ENCODE measurements at places on chromosomes 2 and 18.
A peak's percentile ranks its signal among the peaks of the same experiment; 100 is the strongest.

DNA sequence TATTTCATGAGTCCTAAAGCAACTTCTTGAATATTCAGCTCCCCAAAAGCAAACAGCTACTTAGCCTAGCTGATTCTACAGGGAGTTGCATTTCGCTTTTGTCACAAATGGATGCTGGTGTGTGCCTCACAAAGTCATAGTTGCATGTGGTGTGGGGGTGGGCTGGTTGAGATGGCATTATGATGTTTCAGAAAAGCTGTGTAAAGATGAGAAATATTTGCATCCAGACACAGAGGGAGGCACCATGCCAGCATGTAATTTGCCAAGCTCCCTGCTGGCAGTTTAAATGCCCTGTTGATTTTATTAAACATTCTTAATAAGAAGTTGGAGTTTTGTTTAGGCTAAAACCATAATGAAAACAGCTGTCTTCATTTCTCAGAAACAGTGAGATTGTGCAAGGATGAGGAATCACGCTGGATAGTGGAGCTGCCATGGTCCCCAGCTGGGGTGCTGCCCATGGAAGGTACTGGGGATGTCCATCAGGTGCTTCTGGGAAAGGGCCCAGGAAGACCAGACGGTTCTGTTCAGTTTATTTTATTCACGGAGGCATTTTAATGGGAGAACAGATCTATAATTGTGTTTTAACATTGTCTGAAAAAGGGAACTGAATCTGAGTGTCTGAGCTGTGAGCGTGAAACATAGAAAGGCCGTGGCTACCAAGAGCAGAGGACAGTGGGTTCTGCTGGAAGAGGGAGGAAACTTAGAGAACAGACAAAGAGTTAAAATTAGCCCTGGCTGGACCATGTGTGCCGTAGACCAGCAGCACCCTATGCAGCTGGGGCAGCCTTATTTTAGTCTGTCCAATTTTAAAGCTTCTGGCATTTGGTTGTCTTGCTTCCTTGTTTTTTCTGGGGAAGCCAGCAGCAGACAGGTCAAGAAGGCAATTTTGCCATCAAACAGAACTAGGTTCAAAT is 177.1 kb downstream of the FAM210A start:
- no peak for DNase-seq

DNA sequence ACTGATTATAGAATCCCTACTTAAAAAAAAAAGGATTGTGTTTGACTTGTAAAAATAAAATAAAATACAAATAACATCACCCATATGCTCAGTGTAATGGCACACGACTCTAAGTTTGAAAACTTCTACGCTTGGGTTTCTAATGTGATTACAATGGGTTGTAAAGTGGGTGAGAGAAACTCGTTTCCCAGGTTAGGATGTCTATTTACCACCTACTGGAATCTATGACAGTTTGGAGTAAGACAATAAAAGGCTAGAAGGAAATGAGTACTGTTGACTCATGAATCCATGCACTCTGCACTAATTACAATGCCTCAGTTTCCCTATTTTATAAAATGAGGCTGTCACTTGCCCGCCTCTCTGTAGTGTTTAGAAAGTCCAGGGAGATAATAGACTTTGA is 204.2 kb upstream of the FBXO11 start:
- DNase-seq = no peak

DNA sequence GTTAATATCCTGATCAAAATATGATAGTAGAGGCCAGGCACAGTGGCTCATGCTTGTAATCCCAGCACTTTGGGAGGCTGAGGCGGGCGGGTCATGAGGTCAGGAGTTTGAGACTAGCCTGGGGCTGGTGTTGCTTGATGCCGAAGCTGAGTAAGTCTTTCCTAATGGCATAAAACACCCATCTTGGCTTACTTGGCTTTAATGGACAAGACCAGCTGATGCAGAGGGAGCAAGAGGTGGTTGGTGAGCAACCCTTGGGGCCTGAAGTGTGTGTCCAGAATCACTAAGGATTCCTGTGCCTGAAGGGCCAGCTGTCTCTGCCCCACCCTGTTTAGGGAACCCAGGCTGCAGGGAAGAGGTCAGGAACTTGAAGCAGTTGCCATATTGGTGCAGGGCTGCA is 217.2 kb downstream of the ARL4C start:
- no peak for DNase-seq

DNA sequence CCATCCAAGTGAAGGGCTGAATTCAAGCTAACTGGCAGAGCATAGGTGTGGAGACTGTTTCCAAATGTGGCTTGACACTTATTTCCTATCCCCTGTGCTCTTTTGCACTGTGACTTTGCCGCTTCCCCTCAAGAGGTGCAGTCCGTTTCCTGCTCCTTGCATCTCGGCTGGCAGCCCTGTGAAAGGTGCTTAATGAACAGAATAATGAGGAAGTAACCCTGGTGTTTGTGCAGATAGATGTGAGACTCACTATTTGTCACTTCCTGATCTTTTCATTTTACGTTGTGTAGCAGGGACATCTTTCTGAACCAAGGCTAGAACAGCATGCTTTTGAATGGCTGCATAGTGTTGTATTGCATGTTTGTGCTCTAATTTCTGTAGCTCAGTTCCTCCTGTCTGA is 60.8 kb downstream of the CEP192 start:
- no peak for DNase-seq

DNA sequence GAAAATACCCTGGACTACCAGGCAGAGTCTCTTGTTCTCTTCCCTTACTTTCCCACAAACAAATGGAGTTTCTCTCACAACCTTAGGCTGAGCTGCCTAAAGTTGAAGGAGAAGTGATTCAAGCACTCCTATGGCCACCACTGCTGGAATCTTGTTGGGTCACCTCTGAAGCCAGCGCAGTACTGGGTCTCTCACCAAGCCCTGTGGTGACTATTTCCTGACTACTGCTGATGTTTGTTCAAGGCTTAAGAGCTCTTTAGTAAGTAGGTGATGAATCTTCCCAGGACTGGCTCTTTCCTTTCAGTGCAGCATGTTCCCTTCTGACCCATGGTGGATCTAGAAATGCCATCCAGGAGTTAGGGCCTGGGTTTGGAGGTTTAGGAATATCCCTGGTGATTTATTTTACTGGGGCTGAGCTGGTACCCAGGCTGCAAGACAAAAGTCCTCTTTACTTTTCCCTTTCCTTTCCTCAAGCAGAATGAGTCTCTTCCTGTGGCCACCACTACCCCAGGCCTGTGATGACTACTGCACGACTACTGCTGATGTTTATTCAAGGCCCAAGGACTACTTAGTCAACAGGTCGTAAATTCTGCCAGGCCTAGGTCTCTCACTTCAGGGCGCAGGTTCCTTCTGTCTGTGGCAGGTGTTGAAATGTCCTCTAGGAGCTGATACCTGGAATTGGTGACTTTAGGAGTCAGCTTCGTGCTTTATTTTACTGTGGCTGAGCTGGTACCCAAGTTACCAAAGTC is 121.8 kb downstream of the SLC4A10 start:
- DNase-seq = no peak

DNA sequence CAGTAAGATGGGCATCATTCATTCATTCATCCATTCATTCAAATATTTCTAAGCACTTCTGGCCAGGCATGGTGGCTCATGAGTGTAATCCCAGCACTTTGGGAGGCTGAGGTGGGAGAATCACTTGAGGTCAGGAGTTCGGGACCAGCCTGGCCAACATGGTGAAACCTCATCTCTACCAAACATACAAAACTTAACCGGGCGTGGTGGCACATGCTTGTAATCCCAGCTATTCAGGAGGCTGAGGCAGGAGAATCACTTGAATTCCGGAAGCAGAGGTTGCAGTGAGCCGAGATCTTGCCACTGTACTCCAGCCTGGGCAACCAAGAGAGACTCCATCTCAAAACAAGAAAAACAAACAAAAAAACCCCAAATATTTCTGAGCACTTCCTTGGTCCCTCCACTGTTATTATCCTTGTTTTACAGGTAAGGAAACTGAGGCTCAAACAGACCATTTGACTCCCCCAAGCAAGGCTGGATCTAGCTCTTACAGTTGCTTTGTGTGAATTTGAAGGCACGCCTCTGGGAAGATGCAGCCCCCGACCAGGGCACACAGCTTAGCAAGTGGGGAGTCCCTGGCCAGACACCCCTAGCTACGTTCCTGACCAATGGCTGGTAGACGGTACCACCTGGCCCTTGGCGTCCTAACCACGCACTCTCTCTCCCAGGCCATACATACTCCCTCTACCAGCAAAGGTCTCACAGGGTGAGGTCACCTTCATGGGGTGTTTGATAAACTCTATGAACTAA is 50.6 kb upstream of the ODC1 start:
- DNase-seq = no peak

- DNase-seq = peak; percentile 43
Measured at GRCh38 chr2:204655101-204655500, 109.8 kb downstream of the PARD3B start.
